NK-92 treated with Interleukin-12 subunit alpha and Interleukin-12 subunit beta, amount 100 ng/mL, for 24 hours (cell line): ENCODE measurements at places on chromosomes 6 and 20.
A peak's percentile ranks its signal among the peaks of the same experiment; 100 is the strongest.

DNA sequence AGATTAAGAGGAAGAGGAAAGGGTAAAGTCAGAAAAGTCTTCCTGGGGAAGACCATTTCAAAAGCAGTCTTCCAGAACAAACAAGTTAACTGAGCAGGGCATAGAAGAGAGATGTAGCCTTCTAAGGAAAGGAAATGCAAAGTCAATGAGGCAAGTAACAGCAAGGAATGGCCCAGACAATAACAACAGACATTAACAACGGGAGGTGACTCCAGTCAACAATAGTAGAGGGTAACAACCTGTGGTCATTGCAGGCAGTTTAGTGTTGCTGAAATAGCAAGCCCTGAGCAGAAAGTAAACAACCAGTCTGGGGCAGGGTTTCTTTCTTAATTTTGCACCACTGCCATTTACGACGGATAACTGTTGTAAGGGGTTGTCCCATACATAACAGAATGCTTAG is 2.1 kb downstream of the MDN1 start:
- DNase-seq = no peak

DNA sequence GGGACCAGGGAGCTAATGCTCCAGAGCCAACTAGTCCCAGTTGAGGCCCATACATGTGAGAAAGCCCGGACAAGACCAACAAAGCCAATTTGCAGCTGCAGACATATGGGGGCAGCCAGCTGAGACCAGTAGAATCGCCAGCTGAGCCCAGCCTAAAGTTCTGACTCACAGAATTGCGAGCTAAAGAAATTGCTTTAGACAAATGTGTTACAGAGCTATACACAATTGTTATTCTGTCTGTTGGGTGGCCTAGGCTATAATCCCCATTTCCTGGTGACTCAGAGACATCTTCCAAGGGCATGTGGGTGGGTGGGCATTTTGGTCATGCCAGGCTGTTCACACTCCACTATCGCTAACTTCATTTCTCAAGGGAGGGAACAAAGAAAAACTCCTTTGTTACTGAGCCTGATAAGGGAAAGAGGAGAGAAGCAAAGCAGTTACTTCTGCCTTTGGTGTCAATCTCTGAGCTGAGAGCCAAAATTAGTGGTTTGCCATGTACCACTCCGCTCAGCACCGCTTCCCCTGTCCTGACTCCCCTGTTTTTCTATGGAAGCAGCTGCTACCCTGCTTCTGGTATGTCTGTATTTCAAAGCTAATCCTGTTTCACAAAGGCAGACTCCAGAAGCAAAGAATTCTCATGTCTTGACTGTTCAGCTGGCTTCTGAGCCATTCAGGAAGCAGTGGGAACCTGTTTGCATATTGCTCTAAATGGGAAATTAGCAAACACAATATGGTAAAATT is 26.1 kb downstream of the SCP2D1 start:
- DNase-seq = no peak

- no peak for DNase-seq
Observed at GRCh38 chr6:149094934-149095351, 222.6 kb upstream of the TAB2 start.

DNA sequence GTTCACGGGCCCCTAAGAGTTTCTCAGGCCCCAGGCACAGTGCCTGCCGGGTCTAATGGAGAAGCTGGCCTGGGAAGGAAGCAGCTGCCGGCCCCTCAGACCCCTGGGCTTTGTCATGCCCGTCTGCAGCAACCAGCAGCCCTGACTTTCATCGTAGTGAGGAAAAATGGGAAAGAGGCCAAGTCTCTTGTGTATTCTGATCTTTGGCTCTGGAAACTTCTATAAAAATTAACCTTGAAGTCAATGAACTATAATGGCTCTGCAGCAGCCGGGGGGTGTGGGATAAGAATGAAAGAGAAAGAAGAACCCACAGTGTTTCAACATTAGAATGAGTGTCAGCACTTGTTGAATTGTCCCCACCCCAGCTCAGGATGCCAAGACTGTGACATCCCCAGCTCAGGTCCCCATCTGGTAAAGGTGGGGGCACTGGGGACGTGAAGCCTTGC is 12.9 kb downstream of the TGM2 start:
- no peak for DNase-seq

GRCh38 chr6:123039431-123039830 is 43.4 kb downstream of the CLVS2 start:
- no peak for DNase-seq

DNA sequence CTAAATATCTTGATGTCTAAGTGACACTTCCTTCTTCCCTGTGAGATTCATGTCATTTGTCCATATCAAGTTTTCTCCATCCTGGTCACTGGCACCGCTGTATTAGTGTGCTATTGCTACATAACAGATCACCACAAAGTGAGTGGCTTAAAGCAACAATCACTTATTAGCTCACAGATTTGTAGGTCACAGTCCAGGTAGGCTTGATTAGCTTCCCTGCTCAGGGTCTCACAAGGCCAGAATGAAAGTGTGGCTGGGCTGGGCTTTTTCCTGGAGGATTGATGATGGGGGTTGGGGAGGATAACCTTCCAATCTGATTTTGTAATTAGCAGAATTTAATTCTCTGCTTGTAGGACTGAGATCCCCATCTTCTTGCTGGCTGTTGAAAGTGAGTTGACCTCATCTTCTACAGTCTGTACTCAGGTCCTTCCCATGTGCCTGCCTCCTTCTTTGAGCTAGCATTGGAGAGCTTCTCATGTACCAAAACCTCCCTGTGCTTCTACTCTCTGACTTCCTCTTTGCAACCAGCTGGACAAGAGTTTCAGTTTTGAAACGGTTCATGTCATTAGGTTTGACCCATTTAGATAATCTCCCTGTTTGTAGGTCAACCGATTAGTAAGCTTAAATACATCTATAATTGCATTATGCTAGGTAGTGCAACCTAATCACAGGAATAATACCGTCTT is 152.4 kb upstream of the MAN1A1 start:
- no peak for DNase-seq

DNA sequence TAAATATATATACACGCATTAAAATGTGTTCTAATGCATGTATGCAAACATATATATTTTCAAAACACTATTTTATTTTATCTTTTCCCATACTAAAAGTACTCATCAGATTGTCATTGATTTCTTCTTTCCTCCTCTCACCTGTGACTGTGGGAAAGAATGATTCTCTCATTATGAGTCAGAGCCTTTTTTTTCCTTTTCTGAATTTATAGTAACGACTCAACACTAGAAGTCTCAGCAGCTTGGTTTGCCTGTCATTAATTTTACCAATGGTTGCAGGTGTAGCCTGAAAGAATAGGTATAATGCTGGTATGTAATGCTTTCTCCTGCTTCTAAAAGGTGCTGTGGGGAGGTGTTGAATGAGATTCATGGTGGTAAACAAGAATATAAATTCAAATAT is 328.7 kb downstream of the UTRN start:
- DNase-seq = no peak

GRCh38 chr20:17857639-17858449 is 110.8 kb downstream of the SNX5 start:
- DNase-seq = no peak

DNA sequence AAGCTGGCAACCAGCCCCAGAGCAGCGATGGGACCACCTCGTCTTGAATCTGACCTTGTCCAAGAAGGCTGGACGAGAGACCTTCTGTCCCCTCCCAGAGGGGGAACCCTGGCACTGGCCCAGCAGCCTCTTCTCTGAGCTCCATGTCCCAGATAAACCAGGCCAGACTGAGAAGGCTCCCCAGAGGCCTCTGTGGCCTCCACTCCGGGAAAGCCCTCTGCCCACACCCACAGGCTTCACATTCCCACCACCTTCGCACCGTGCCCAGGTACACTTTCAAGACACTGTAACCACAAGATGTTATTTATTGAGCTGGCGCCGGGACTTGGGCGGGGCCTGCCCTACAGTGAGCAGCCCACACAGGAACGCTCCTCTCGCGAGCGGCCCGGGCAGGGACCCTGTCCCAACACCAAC is 33.2 kb downstream of the ADA start:
- no peak for DNase-seq

- DNase-seq = no peak
Observed at GRCh38 chr6:113856625-113857555, at the start of gene MARCKS. Gene MARCKS, plus strand, starts transcription at chr6:113857345. Its CDS starts 401 bp downstream, at chr6:113857746.

- DNase-seq = no peak
Observed at GRCh38 chr6:128303870-128304269, 216.5 kb downstream of the PTPRK start.

DNA sequence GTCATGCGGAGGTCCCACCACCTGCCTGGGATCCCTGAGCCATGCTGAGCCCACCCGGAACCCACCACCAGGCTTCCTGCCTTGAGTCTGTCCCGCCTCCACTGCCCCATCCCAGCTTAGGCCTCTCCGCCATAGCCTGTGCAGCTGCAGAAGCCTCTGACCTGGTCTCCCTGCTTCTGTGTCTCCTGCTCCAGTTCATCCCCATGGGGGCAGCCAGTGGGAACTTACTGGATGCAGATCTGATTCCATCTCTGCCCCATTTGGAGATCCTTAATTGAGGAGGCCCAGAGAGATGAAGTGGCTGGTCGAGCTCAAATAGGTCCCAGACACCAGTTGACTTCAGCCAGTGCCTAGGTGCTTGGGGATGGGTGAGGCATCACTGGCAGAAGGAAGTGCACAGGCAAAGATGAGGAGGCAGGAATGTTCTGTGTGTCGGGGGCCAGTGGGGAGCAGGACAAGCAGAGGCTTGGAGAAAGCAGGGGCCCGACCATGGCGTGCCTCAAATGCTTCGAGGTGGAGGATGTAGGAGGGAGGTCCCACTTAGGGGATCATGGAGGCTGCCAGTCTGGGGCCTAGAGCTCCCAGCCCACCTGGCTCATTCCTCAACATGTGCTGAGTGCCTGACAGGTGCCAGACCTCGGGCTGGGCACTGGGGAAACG is 112.8 kb downstream of the TOX2 start:
- no peak for DNase-seq

GRCh38 chr6:170000071-170000843 is 248.8 kb downstream of the ERMARD start:
- DNase-seq = no peak

- no peak for DNase-seq
Observed at GRCh38 chr6:21341910-21342309, 251.6 kb upstream of the SOX4 start.

DNA sequence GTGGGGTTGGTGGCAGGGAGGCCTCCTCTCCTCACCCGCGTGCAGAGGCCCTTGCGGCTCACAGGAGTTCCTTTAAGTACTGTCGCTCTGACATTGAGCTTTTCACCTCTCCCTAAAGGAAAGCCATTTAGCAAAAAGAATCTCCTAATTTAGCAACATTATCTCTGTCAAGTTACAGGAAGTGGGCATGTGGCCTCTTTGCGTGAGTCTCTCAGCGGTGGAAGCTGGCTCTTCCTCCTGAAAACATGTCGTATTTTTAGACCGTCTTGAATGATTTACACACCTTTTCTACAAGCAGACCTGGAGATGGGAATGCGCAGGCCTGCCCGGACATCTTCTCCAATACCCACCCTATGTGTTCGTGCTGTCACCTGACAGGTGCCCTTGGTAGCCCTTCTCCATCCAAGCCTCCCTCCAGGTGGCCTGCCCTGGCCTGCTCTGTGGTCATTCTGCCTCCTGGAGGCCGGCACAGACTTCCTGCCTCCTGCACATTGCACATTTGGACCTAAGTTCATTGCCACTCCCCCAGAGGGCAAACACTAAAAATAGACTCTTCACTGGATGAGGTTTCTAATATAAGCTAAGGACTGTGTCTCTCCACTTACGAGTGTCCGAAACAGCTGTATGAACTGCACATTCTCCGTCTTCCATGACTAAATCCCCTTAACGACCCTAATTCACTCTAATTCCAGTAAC is 18.5 kb upstream of the PHACTR3 start:
- DNase-seq = no peak

GRCh38 chr20:37775200-37775599 is 81.4 kb downstream of the CTNNBL1 start:
- no peak for DNase-seq

DNA sequence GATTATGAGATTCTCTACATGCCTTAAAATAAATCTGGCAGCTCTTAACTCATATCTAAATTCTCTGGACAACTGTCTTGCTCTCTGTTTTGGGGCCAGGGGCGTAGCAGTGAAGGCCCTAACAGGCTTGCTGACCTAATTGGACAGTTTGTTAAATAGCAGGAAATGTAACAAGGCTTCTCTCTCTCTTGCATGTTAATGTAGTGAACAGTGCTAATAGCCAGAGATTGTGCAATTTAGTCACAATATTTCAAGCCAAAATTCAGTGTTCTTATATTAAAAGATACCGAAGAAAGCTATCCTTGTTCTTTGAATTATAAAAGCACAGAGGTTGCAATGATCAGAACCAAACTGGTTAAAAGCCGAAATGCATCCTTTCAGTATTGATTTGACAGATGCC is 3.0 kb downstream of the PPP1R3D start:
- no peak for DNase-seq

DNA sequence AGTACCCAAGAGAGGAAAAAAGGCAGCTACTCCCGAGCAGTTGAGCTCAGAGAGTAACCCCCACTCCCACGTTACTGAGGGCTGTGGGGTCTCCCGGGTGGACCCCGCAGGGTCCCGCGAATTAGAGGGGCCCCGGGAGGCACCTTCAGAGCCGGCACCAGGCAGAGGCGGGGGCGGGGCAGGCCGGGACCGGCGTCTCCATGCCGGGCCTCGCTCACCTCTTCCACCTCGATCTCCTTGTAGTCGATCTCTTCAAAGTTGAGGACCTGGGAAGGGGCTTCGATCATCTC is 381 bp downstream of the MAP3K7 start:
- peak; percentile 54 for DNase-seq

DNA sequence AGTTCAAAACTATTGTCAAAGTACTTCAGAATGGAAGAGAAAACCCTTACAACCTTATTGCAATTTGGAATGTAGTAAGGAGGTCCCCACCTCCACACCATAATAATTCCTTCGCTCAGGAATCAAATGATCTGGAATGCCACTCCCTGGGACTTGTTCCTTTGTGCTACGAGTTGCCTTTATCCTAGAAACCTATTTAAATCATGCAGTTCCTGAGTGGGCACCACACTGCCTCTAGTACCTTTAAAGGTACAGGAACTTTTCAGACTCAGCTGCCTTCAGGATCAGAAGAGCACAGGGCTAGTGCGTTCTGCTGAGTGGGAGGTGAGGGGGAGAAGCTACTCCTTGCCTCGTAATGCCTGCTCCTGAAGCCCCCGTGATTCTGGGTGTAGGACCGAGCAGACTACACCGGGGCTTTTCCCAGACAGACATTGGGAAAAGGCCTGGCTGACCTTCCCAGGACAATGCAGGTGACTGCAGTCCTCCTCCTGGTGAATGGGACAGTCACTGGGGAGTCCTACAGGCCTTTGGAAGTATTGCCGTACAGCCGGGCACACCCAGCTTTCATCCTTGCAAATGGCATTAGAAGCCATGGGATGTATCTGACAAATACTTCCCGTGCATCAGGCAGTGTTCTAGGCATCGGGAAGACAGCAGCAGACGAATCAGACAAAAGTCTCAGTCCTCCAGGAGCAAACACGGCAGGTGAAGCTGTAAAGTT is 11.8 kb upstream of the TUBB2B start:
- DNase-seq = no peak

- no peak for DNase-seq
Observed at GRCh38 chr20:41082306-41082705, 53.7 kb downstream of the TOP1 start.

DNA sequence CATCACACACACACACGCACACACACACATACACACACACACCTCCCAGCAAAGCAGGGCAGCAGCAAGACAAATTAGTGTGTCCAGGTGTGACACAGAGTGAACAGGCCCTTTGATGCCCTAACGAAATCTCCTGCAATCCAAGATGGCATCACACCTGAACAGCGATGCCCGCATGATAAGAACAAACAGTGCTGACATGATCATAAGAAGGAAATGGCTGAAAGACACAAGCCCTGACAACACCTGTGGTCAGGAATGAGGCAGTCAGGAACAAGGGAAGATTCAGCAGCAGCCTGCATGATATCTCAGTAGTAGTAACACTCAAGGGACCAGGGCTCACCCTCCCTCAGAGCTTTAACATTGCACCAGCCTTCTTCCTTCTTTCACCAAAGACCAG is 156.9 kb downstream of the FAXC start:
- DNase-seq = no peak
